ENCODE measurements at places on chromosomes 5 and 9.

GRCh38 chr5:39353717-39354399 is 10.4 kb downstream of the C9 start:
- DNase-seq: no peak

- DNase-seq: no peak
Measured at GRCh38 chr5:1913578-1913977, 30.9 kb upstream of the IRX4 start.

GRCh38 chr5:156356238-156356637 is 29.3 kb downstream of the SGCD start:
- DNase-seq: no peak

DNA sequence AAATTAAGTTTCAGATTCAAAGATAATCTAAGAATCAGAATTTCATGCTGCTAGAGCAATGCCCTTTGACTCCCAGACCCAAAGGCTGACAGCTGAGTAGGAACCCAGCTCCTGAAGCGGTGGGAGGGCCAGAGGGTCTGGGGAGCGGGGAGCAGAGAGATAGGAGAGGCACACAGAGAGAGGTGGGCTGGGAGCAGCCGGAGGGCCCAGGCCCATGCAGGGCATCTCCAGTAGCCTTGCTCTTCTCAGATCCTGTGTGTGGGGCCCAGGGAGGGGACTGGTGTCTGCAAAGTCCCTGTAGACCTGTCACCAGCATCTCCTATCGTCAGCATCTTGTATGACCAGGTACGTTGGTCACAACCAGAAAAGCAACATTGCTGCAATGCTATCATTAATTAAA is 75.3 kb upstream of the OLFM1 start:
- DNase-seq: no peak

DNA sequence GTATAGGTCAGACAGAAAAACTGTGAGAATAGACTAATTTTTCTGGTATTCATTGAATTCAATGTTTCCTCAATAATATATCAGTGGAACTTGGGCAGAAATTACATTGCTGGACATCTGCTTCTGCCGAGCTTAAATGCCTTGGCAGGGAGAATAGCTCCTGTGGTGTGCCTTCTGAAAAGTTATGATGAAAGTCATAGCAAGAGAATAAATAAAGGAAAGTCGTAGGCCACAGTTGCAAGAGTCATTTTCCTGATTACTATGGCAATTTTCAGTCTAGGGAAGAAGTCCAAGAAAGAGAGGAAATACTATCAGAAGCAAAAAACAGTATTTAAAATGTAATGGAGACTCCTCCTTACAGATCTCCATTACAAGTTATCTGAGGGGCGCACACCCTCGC is 1596.1 kb upstream of the WWC1 start:
- DNase-seq: no peak

GRCh38 chr5:136174021-136174659 is 18.8 kb downstream of the SMIM32 start:
- peak; percentile 5 for DNase-seq

DNA sequence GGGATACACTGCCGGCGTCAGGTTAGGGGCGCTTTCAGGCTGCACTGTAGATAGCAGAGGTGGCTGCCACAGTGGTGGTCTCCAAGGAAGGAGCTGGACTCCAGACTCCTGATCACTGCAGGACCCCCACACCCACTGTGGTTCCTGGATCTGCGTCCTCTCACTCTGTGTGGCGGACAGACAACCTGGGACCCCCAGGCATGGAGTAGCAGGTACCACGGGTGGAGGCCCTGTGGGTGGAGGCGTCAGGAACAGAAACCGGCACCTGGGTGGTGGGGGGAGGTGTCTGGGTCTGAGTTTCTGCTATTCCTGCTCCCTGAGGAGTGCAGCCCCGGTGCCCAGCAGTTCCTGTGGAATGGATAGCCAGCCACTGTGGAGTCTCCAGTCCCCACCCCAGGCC is 75.1 kb upstream of the PCAT7 start:
- DNase-seq: no peak

DNA sequence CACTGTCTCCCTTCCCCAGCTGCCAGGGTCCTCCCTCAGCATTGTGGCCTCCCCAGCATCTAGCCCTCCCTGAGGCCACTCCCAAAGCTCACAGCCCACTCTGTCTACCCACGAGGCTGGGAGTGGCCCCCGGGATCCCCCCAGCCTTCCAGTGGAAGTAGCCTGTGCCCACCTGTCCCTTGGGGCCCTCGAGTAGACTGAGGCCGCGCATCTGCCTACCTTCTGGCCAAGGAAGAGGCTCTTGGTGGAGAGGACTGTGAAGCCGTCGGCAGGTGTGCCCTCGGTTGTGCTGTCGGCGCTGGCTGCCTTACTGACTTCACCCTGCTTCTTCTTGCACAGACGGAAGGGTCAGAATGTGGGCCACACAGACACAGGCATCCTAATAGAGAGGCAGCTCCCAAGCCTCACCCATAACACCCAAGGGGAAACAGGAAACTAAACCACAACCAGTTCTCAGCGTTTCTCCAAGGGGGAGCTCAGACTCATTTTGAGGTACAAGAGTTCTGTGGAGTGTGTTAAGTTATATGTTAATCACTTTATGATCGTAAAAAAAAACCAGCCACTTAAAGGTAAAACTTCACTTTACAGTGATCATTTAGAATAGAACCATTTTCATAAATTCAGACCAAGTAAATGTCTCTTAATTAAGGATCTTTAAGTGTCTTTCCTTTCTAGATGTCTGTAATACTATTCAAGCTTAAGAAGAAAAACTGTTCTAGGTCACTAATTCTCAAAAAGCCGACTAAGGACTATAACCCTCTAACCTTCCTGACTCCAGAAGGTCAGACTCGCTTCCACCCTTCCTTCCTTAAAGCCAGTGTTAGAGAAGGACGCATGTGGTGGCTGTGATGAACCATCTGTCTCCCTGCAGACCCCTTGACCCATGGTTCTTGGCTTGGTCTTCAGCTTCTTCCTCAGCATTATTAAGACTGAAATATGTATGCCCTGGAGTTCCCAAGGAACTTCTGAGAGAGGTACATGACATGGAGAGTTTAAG is 38.5 kb downstream of the MACROH2A1 start:
- DNase-seq: no peak

Data from SK-N-MC (cell line).